ENCODE measurements at places on chromosomes 16 and 17.

GRCh38 chr17:80146121-80147034, 550 bp downstream of the EIF4A3 start:
- no peak for DNase-seq

- no peak for DNase-seq
Observed at GRCh38 chr17:68277807-68278206, 13.1 kb downstream of the SLC16A6 start.

DNA sequence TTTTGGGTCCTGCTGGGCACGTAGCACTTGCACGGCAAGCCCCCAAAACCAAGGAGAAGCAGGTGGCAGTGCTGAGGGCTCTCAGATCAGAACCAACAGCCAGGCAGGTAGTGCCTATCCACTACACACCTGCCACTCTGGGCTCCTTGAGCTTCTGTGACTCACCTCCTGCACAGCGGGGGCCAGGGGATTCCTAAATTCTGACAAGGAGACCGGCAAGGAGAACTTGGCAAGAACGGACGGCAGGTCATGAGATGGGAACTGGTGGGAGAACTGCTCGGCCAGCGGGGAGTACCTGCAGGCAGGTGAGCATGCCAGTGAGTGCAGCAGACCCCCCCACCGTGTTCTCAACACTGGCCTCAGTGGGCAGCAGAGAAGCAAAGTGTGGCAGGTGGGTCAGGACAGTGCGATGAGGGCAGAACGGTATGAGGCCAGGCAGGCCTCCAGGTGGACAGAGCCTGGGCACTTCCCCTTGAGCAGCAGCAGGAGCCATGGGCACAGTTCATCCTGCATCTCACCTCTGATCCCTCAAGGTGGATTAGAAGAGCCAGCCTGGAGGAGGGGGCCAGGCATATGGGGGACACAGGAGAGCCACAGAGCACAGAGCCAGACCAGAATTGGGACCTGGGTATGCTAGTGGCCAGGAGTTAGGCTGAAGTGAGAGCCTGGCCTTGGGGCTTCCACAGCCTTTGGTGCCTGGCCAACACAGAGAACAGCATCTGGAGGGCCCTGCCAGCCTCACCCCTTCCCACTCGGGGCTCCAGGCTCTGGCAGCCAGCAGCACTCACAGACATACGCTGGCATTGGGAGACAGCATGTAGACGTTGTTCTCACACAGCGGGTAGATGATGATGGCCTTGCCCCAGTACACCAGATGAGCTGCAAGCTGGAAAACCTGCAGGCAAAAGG, 14.7 kb downstream of the MPG start:
- DNase-seq = no peak

DNA sequence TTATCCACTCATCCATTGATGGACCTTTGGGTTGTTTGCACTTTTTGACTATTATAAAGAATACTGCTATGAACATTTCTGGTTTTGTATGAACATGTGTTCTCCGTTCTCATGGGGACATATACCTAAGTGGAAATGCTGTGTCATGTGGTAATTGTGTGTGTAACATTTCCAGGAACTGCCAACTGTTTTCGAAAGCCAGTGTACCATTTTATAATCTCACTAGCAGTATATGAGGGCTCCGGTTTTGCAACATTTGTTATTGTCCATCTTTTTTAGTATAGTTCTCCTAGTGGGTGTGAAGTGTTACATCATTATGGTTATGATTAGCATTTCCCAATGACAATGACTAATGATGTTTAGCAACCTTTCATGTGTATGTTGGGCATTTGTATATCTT, 5.1 kb upstream of the TRIM25 start:
- no peak for DNase-seq

GRCh38 chr16:24036614-24037013, 200.8 kb downstream of the PRKCB start:
- DNase-seq = no peak

GRCh38 chr17:36717088-36717487, 115.7 kb downstream of the MRM1 start:
- no peak for DNase-seq

- DNase-seq = no peak
Observed at GRCh38 chr16:79642652-79643051, 42.1 kb upstream of the MAF start.

- peak; percentile 76 for DNase-seq
Observed at GRCh38 chr17:64343833-64344637, 46.6 kb downstream of the PECAM1 start.

All from left ventricle myocardium superior (tissue), 1 donor.